ENCODE measurements at places on chromosomes 2 and 18.

- DNase-seq = no peak
These were observed 2.8 kb downstream of the PREPL start for GRCh38 chr2:44358503-44358902.

DNA sequence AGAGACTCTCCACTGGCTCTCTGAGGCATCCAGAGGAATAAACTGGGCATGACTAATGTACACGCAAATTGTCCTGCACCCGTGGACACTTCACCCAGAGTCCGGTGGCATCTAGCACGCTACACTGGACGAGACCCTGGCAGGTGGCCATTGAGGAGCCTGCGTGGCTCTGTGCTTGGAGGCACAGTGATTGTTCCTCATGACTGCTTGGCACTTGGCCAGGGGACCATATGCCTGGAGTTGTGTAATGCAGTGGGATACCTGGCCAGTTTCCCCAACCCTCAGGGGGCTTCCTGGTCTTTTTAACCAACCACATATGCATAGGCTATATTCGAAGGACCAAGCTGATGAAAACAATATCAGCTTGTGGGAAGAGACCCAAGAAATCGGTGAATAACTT is 66.6 kb downstream of the MTCL1 start:
- DNase-seq = peak; percentile 56

- no peak for DNase-seq
These were observed 63.7 kb downstream of the VIL1 start for GRCh38 chr2:218482651-218483050.

DNA sequence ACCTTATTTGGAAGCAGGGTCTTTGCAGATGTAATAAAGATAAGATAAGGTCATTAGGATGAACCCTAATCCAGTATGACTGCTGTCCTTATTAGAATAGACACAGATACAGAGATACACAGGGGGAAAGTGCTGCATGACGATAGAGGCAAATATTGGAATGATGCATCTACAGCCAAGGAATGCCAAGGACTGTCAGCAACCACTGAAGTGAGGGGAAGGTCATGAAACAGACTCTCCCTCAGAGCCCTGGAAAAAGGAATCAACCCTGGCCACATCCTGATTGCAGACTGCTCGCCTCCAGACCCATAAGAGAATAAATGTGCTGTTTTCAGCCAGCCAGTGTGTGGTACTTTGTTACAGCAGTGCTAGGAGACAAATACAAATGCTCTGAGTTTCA is 14.8 kb downstream of the TMEM237 start:
- DNase-seq = no peak

- no peak for DNase-seq
These were observed 14.4 kb downstream of the PHLPP1 start for GRCh38 chr18:62729487-62730386.

- DNase-seq = no peak
These were observed 459.5 kb downstream of the FBXO15 start for GRCh38 chr18:73688161-73688560.

- no peak for DNase-seq
These were observed 557.7 kb upstream of the TNP1 start for GRCh38 chr2:217417536-217417935.

- DNase-seq = no peak
These were observed 115.2 kb downstream of the ZNF236 start for GRCh38 chr18:76937597-76937996.

DNA sequence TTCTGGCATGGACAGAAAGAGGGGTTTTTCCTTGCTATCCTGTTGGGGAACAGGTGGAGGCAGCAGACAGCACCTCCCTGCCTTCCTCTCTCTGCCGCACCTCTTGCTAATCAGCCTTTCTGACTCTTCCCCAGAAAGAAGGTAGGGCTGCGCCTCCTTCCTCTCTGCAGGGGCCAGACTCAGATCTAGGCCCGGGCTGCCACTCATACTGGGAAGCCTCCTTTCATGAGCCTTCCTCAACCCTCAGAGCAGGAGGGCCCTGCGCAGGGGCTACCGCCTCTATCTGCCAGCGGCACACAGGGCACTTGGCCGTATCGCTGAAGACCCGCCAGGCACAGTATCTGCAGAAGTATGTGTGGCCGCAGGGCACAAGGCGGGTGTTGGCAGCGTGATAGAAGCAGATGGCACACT is 7.1 kb downstream of the NEURL3 start:
- no peak for DNase-seq

DNA sequence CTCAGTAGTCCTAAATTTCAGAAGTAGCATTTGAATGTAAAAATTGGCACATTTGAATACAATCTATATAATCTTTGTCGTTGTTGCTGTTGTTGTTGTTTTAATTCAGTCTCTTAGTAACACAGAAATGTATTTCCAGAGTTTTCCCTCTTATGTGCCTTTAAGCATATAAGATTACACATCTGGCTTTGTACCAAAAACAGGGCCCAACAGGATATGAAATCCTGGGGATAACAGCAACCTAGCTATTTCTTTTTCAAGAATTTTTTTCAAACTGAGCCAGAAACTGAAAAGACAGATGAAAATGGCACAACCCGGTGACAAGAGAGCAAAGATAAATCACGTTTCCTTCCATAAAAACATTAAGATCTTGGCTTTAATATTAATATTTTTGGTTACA is 906.7 kb downstream of the NRXN1 start:
- no peak for DNase-seq

DNA sequence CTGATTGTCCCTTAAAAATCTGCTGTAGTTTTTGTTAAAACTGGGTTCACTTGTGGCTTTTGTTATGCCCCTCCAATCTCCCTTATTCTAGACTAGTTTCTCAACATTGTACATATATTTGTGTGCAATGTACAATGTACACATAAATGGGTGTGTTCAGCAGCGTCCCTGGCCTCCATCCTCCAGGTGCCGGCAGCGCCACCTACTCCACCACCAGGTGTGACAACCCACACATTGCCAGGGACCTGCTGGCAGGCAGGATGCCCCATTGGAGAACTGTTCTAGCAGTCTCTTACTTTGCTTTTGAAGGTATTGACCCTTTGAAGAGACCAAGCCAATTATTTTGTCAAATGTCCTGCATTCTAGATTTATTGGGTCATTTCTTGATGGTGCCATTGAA is 75.4 kb downstream of the SH3RF3 start:
- DNase-seq = no peak

- DNase-seq = no peak
These were observed 150.1 kb downstream of the WDSUB1 start for GRCh38 chr2:159136391-159136790.

DNA sequence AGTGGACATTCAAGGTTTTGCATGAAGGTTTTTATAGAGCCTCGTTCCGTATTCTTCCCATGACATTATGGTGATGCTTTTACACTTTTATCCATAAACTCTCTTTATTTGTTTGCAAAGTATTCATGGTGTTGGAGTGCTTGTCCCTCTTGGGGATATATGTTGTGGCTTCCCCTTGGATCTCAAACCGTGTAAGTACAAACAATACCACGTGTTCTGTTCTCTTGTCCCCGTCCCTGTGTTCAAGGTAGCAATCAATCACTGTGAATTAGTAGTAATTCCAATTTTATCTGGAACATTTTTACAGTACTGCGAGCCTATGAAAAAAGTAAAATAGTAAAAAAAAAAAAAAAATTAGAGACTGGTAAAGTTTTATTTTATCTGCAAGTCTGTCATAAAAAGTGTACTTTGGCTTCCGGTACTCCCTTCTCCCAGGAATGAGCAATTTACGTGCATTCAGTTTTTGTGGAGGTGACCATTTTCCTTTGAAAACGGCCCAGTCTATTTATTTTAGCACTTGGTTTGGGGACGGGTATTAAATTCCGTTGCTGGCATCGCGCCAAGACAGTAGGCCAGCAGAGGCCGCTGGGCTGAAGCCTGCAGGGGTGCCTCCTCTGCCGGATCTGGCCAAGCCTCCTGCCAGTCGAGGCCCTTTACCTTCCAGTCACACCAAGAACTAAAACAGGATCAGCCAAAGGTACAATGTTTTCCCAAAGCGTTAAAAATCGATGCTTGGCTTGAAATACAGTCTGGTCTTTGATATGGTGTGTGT is 175.7 kb downstream of the SOCS6 start:
- DNase-seq = peak; percentile 45

DNA sequence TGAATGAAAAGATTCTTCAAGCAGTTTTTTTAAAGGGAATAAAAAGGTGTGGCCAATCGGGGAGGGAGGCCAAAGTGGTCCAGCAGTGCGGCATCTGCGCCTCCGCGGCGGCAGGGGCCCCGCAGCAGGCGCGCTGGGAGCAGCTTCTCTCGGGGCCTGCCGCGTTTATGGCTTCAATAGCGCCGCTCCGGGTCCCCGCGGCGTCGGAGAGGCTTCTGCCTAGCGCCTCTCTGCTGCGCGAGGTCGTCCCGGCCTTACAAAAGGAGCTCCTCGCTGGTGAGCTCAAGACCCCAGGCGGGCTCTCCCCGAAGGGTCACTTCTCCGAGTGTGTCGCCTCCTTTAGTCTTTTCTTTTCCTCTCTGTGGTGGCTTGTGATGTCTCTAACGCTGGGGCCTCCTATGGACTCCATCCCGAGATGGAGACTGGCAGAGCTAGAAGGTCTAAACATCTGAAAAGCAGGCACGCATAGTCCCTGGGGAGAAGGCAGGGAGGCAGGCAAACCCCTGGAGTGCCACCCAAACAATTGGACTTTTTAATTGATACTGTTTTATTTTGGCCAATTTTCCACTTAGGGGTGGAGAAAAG is 67.1 kb downstream of the SUMO1 start:
- no peak for DNase-seq

DNA sequence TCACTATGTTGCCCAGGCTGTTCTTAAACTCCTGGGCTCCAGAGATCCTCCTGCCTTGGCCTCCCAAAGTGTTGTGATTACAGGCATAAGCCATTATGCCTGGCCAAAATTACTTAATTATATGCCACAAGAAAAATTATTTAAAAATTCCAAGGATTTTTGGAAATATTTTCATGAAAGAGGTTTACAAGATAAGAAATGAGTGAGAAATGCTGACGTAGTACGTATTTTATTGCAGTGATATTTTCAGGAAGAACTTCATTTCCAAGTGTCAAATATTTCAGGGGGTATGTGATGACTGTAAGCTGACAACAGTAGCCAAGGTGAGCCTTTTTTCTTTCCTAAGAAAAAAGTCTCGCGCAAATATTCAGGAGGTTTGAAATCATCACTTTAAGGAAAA is 20.8 kb downstream of the NIF3L1 start:
- DNase-seq = no peak

- DNase-seq = no peak
These were observed 318.0 kb downstream of the MYCN start for GRCh38 chr2:16258350-16258749.

GRCh38 chr2:176561706-176562105 is 292.5 kb downstream of the MTX2 start:
- no peak for DNase-seq

All from fibroblast of gingiva (primary cell).